ENCODE measurements at places on chromosomes 3 and 15.
A peak's percentile ranks its signal among the peaks of the same experiment; 100 is the strongest.

- no peak for DNase-seq
These were observed 207.5 kb downstream of the RPLP1 start for GRCh38 chr15:69660114-69660513.

DNA sequence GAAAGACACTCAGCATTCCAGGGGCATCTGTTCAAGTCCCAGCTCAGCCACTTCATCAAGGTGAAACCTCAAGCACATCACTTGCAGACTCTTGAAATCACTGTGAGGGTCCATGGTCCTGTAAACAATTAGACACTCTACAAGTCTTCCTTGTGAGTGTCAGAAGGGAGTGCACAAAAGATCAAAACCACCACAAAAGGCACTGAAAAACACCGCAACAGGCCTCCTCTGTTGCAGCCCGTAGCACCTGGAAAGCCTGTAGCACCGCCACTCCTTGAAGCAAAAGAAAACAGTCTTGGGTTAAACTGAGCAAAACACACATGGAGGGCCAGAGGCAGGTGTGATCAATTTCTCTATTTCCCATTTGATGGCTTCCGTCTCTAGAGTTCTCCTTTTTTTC, 63.8 kb upstream of the SNRK start:
- no peak for DNase-seq

- no peak for DNase-seq
These were observed 5.1 kb upstream of the IGDCC3 start for GRCh38 chr15:65382921-65383320.

- DNase-seq: no peak
These were observed 531.9 kb downstream of the AGBL1 start for GRCh38 chr15:86611417-86612040.

DNA sequence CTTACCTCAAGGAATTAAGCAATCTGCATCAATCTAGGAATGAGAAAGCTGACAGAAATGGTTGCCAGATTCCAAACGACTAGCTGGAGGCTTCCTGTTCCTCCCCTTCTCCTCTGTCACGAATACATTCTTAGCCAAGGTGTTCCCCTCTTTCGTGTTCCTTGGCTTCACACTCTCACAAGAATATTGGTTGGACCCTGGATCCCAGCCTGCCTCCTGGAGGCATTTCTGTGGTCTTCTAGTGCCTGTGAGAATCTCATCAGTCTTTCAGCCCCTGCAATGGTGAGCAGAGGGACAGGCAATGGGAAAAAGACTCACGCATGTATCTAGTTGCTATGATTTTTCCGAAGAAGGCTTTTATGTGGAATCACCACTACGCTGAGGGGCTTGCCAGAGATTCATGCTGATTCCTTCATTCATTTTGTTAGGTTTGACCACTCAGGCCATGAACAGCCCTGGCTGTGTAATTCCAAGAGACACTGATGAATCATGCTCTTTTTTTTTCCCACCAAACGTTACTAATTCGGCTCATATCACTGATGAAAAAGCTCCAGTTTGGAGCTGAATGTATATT, 1.6 kb upstream of the P3H2 start:
- DNase-seq: peak; percentile 70

- no peak for DNase-seq
These were observed 101.8 kb upstream of the RBMS3 start for GRCh38 chr3:29178809-29179793.

GRCh38 chr15:91514147-91514546, 339.4 kb upstream of the SLCO3A1 start:
- DNase-seq: no peak

DNA sequence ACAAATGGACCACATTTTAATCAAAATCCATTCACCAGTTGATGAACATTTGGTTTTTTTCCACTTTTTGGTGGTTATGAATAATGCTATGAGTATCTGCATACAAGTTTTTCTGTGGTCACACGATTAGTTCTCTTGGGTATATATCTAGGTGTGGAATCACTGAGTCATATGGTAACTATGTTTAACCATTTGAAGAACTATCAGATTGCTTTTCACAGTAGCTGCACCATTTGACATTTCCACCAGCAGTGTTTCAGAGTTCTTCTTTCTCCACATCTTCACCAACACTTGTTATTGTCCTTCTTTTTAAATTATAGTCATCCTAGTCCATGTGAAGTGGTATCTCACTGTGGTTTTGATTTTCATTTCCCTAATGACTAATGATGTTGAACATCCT, 33.3 kb upstream of the ATG7 start:
- DNase-seq: peak; percentile 93

- DNase-seq: no peak
These were observed 34.5 kb downstream of the FEM1B start for GRCh38 chr15:68311859-68312557.

DNA sequence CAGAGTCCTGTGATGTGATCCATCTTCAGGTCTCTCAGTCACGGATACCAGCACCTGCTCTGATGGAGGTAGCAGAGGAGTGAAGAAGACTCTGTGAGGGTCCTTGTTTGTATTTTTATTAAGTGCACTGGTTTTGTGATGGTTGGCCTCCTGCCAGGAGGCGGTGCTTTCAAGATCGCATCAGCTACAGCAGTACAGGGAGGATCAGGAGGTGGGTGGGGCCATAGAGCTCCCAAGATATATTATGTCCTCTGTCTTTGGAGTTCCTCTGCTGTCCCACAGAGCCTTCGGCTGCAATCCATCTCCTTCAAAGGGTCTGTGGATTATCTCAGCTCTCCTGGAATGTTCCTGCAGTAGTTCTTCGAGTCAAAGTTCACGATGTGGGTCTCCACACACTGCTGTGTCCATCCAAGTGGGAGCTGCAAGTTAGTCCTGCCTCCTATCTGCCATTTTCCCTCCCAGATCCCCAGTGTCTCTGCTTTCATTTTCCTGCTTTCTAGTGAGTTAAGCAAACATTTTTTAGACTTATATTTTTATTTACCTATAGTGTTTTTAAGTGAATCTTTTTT, 54.7 kb downstream of the TM2D3 start:
- no peak for DNase-seq

DNA sequence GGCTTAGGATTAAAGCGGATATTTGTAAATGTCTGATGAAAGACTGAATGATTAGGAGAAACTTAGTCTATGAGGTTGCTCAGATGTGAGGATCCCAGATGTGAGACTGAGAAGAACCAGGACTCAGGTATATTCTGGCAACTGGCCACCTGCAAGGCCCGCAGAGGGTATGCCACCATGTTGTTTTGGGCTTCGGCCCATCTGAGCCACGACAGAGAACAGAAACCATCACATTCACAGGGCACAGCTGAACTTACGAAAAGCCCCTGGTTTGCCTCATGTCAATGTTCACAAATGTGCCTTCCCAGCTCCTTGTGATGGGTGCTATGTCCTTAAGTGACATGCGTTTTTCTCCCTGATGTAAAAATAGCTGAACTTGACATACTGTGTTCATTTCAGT, 412.5 kb upstream of the RORA start:
- DNase-seq: no peak

- no peak for DNase-seq
These were observed 652.3 kb upstream of the KCNMB2 start for GRCh38 chr3:177883957-177884356.

- DNase-seq: peak; percentile 22
These were observed 534.6 kb upstream of the ATP11B start for GRCh38 chr3:182258538-182259177.

DNA sequence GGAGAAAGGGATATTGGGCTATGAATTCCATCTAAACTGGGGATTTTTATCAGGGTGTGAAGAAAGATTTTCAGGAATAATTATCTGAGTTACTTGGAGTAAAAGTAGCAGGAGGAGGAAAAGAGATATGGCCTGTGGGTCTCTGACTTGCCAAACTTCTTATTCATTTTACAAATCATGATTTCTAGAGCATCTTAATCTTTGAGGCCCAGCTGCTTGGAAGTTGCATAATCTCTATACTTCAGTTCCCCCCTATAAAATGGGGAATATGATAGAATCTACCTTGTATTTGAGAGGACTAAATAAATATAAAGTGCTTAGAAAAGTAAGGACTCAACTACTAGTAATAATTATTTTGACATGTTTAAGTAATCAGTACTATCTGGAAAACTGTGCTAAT, 11.0 kb upstream of the GABPB1 start:
- DNase-seq: no peak

GRCh38 chr3:42033741-42034140, 57.4 kb upstream of the TRAK1 start:
- peak; percentile 82 for DNase-seq

DNA sequence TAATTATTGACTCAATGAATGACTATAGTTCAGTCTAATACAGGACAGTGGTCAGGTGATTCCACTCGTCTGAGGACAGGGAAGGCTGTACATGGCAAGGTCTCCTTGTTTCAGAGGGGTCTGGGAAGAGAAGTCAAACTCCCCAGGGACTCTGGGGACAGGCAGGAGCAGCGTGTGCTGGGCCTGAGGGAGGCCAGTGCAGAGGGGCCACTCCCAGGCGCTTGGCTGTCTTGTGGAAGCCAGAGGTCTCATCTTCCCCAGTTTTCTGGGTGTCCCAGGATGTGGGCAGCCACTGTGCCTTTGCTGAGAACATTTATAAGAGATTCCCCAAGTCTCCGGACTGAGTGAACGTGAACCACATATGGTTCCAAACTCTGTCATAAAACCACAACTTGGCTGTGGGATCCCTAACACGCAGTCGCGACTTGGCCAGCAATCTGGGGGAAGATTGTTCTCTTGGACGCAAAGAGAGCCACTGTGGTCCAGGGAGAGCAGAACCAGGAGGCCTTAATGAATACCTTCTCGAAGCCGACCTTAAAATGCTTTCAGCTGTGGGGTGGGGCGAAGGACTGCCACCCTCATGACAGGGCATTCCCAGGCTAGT, 30.4 kb downstream of the BHLHE40 start:
- DNase-seq: peak; percentile 49

GRCh38 chr3:50625231-50626182, 8.6 kb downstream of the MAPKAPK3 start:
- DNase-seq: no peak

DNA sequence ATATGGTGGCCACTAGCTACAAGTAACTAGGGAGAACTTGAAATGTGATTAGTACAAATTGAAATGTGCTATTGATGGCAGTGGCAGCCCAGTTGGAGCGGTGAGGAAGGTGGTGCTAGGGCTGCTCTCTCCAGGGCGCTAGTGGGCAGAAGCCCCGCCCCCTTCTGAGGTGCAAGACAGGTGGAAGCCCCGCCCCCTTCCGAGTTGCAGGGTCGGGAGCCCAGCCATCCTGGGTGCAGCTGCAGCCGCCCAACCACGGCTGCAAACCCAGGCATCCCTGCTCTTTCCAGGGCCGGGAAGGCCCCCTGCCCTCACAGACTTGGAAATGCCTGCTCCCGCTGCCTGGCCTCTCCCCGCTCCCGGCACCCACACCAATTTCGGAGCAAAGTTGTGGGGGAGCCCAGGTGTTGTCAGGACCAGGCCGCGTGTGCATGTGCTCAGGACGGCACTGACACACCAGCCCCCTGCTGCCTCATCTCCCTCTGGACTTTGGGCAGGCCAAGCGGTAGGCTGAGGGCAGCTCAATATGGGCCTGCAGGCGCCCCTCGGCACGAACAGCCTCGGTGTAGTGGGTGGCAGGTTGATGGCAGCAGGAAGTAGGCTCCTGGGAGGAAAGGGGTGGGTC, 10.0 kb downstream of the ATR start:
- DNase-seq: no peak

- no peak for DNase-seq
These were observed 49.3 kb downstream of the FBLN2 start for GRCh38 chr3:13598201-13598600.

GRCh38 chr15:40217166-40217824, 21.6 kb upstream of the PAK6 start:
- peak; percentile 70 for DNase-seq

DNA sequence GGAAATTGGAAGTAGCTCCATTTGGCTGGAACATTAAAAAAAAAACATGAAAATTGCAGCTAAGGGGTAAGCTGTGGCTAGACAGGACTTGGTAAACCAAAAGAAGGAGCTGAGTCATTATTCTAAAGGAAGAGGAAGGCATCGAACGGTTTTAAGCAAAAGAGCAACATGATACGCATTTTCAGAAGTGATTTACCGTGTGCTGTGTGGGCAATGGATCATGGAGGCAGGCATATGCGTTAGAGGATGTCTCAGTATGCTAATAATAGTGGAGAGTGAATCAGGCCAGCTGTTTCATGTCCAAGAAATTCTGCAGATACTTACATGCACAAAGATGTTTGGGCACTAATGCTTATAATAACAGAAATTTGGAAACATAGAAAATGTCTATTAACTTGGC, 409.1 kb upstream of the ATP11B start:
- DNase-seq: no peak
